ENCODE measurements at places on chromosomes 2 and 18.

GRCh38 chr2:65366595-65367125 lies 65.7 kb downstream of the SPRED2 start:
- DNase-seq: no peak

DNA sequence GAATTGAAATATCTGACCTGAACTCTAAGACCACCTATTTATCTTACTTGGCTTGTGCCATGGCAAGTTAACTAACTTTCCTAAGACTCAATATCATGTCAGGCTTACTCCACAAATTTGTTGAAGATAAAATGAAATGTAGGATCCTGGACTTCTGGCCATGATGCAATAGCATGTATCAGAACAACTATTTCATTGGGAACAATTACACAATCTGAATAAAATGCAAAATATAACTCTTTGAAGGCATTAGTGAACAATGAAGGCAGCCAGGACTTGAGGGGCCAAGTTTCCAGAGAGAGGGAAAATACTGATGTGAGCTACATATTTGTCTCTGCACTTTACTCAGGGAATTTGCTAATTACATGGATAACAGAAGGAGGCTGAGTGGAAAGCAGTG lies 476.5 kb upstream of the ACVR2A start:
- DNase-seq: no peak

- DNase-seq: no peak
These were observed 1.3 kb downstream of the CDCA7 start for GRCh38 chr2:173355866-173356508.

- no peak for DNase-seq
These were observed 20.1 kb downstream of the SFT2D3 start for GRCh38 chr2:127721311-127721977.

- no peak for DNase-seq
These were observed 159.8 kb downstream of the CELF4 start for GRCh38 chr18:37405772-37406171.

GRCh38 chr2:9276901-9277451 lies 70.4 kb downstream of the ASAP2 start:
- no peak for DNase-seq

GRCh38 chr18:22282311-22283115 lies 113.1 kb downstream of the GATA6 start:
- DNase-seq: no peak

GRCh38 chr2:107462181-107462580 lies 364.5 kb upstream of the RGPD4 start:
- no peak for DNase-seq

GRCh38 chr2:231854616-231855125 lies 68.4 kb downstream of the COPS7B start:
- no peak for DNase-seq

DNA sequence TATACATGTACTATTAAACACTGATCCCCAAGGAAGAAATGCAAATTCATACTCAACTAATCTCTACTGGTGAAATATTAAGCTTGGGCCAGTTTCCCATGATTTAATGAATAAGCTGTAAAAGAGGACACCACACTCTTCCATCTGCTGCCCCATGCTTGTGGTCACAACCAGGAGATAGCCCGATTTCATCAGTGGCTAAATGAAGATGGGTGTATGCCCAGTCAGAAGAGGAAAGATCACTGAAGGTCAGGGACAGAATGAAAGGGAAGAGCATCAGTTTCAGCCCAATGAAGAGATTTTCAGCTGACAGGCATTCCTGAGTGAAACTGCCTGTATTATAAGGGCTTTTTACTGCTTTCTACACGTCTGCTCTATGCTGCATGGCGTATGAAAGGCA lies 103.5 kb downstream of the KCNS3 start:
- DNase-seq: no peak

- DNase-seq: no peak
These were observed 11.3 kb downstream of the NCL start for GRCh38 chr2:231452799-231453508.

- DNase-seq: no peak
These were observed 659.0 kb upstream of the CDH7 start for GRCh38 chr18:65091744-65092329.

DNA sequence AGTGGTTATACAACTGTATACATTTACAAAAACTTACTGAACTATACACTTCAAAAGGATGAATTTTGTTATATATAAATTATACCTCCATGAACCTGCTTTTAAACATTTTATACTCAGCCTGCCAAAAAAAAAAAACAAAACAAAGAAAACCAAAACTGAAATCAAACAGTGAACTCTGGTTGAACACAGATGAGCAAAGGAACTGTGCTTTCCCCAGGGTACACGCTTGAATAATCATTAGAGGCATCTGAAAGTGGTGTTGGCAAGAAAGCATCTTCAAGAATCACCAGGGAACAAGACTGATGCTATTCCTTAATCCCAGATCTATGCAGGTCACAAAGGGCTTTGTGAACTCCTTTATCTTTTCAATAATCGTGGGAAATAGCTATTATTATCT lies 77.0 kb upstream of the LYPD1 start:
- DNase-seq: no peak

DNA sequence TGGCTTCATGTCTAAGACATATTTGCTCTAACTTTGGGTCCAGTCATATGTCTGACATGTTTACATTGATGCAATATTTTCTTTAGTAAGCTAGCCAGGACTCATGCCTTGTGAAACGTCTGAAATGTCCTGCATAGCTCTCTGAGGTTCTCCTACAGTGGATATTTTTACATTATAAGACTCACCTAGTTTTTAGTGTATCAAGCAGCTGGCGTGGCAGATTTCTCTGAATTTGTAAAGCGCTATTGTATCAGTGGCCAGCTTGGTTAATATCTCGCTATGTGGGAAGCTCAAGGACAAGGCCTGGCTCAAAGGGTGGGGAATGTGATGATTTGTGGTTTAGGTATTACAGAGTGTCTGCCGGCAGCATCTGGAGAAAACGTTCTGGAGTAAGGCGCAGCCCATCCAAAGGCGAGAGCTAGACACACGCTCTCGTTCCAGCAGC lies 164.3 kb downstream of the LTBP1 start:
- DNase-seq: no peak

DNA sequence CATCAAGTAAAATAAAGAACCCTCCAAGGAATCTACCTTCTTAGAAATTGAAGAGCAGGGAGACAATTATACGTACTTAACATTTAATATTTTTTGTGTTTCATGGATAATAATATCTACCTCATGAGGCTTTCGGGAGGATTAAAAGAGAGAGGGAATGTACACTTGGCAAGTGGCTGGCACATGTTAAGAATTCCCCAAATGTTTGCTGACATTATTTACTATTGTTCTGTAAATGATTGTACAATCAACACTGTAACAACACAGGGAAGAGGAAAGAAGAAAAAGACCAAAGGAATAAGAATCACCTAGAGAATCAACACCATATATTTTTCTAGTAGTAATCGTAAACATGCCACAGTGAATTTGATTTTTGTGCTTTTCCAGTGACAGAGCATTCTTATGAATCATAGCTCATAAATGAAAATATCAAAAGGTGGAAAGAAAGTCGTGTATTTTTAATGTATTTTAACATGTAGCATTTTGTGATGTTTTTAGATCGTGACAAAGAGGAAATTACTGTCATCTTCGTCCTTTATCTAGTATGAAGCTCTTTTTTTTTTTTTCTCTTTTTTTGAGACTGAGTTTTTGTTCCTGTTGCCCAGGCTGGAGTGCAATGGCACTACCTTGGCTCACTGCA lies 67.3 kb downstream of the B3GNT2 start:
- DNase-seq: no peak

DNA sequence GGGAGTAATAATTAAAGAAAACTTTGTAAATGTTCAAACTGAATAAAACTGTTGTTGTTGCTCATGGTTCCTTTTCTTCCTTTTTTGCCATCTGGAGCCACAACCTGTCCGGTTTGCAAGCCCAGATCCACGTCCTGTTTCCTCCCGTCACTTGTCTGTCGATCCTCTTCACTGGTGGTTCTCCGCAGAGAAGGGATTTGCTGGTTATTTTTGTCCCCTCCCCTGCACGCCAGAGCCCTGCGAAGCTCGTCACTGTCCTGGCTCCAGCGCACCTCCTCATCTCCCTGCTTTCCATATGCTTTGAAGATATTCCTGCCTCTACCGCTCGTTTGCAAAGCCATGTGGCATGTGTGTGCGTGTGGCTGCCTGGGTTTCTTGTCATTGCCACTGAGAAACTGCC lies 461.4 kb downstream of the RNF144A start:
- no peak for DNase-seq

GRCh38 chr2:201807452-201807999 lies 1.2 kb downstream of the CDK15 start:
- no peak for DNase-seq

DNA sequence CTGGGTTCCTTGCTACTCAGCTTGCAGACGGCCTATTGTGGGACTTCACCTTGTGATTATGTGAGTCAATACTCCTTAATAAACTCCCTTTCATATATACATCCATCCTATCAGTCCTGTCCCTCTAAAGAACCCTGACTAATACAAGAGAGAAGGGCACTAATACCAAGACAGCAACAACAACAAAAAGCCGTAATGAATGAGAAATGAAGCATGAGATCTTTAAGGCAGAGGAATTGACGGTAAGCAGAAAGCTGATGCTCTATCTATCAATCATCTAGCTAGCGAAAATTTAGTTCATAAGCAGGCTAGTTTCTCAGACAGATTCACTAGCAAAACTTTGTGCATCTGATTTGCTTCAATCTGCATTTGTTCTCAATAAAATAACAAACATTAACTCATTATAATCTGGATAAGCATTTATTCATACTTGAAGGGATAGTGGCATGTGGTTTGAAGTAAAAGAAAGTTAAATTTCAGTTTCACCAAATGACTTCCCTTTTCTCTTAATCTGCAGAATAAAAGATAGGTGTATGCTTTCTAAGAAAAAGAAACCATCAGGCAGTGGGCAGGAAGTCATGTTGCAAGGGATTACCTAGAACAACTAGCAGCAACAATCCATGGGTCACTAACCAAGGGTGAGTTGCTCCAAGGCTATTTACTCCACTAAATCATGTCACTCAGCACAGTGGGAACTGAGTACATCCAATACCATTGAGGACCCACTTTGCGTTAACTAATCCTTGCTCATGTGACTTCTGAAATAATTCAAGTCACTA lies 376.5 kb downstream of the TMEM182 start:
- no peak for DNase-seq

DNA sequence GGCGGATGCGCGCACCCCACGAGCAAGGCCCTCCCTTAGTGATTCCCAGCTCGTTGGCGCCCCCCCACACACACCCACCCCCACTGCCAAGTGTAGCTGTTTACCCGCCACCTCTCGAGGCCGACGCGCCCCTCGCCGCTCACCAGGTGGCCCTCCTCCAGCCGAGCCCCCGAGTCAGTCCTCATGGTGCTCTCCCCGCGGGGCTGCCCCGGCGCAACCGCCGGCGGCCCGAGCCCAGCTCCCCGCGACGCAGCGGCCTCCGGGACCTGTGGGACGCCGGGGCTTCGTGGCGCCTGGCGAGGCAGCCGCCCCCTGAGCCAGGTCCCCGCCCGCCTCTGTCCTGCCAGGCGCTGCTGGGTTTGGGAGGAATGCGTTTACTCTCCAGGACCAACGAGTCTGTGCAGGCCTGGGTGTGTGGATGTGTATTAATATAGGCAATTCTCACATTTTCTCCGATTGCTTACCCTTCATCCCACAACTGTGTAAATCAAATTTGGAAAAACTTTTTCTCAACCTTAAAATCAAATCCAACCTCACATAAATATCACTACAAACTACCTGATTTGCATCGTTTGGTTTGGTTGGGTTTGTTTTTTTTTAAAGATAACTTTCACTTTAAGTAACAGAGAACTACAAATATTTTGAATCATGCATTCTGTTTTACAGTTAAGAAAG lies at the start of gene TMEM237:
TSS of gene TMEM237 (minus strand) at position 288 of the 675 bp plus-strand sequence. CDS start at position 185, 103 bp downstream.
- DNase-seq: no peak

DNA sequence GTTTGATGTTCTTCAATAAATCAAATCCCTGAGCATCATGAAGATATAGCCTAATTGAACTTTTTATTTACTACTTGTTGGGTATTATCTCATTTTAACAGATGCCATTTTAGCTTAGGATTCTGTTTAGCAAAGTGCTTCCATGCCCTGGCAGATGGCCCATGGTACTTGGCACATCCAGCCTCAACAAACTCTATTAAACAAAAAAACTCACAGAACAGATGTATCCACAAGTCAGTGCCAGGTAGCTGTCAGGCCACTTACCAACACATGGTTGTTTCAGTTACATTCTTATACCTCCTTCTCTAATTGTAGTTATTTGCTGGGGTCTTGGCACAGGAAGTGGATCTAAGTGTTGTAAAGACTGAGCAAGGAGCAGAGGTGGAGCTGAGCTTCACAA lies 29.6 kb downstream of the GAD1 start:
- no peak for DNase-seq

DNA sequence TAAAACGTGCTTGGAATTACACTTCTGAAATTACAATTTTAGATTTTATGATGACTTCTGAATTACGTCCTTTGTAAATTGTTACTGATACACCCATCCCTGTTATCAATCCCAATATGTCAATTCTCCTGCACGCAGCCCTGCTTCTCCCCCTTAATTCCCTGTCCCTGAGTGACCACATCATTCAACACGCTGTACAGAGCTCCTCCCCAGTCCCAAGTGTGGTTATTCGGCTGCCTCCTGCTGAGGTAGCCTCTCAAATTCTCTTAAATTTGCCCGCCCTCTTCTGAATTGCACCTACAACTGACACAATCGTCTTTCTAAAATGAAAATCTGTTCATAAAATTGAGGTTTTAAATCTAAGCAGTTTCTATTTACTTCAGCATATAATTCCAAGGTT lies 10.1 kb downstream of the SERPINB8 start:
- DNase-seq: no peak

GRCh38 chr2:78431241-78431640 lies 594.3 kb upstream of the REG3G start:
- DNase-seq: no peak

Measured in stimulated activated CD4-positive, alpha-beta T cell treated with anti-CD3 and anti-CD28 coated beads, Interleukin-1b, Interleukin-23, amount 100 ng/mL, for 1 hour (primary cell).